Stimulated activated CD4-positive, alpha-beta T cell treated with anti-CD3 and anti-CD28 coated beads, TNF-alpha, amount 100 ng/mL, for 4 hours (primary cell): ENCODE measurements at places on chromosomes 16 and 17.

- DNase-seq, result no peak
These were observed 13.0 kb downstream of the ARL4D start for GRCh38 chr17:43411749-43412148.

DNA sequence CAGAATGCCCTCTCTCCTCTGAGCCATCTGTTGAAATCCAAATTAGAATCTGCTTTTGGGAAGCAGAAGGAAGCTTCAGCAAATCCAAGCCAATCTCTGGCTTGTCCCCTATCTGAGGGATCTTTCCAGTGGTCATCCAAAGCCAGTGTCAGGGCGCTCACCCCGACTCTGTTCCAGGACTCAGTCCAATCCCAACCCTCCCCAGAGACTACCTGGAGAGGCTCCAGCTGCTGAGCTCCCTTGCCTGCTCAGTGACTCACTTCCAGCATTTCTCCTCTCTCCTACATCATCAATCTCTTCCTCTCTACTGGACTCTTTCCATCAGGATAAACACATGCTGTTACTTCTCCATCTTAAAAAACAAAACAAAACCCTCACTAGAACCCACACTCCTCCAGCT, 2.4 kb downstream of the MATCAP1 start:
- no peak for DNase-seq

DNA sequence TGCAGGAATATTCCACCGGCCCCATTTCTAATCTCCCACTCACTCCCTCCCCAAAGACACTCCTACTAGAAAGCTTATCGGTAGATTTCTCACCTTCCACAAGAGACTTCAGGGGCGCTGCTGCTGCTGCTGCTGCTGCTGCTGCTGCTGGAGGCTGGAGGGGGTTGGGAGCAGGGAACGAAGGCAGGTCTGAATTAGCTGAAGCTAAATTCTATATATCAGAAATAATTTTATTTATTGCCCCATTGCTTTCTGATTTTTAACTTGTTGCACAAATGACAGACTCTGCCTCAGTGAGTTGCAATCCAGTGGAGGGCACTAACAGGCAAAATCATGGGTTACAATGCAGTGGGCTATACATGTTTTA, 25.8 kb upstream of the HLF start:
- no peak for DNase-seq

GRCh38 chr17:74201250-74201649, 2.2 kb upstream of the RPL38 start:
- DNase-seq, result no peak

- DNase-seq, result no peak
These were observed 9.2 kb downstream of the ASPSCR1 start for GRCh38 chr17:81986606-81987005.

- DNase-seq, result peak; percentile 76
These were observed at the start of gene IRF8 for GRCh38 chr16:85898521-85899442. IRF8 (plus strand) TSS chr16:85899162; CDS start chr16:85903016, 3,854 bp downstream.

DNA sequence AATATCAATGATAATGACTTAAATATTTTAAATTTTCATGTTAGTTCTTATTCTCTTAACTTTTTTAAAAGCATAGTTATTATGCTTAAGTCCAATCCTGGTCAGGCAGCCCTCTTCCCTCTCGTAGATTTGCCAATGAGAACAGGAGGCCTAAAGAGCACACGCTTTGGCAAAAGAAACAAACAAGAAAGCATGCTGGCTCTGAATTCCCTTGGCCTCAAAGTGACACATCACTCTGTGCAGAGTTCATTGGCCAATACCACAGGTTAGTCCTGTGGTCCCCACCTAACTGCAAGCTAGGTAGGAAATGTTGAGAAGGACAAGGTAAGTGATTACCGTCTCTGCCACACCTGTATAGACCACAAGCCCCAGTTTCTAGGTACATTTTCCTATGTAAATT, 61.5 kb downstream of the MYO1D start:
- DNase-seq, result no peak

GRCh38 chr17:43550754-43551153, 4.6 kb upstream of the ETV4 start:
- no peak for DNase-seq

DNA sequence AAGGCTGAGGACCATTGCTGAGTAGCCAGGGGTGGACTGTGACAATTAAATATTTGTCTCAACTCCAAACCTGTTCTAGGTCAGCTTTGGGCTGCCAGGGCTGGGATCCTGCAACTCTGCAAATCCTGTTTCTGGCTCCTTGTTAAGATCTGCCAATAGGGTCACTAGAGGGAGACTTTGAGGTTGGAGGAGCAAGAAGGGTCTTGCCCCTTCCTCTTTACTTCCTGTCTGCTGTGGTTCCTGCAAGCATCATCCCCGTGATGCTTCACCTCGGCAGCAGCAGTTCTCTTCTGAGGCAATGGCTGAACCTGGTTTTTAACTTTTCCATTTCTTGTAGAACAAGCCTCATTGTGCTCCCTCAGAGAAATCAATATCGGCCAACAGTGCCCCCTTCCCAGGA, 124.6 kb downstream of the IRX5 start:
- DNase-seq, result no peak

DNA sequence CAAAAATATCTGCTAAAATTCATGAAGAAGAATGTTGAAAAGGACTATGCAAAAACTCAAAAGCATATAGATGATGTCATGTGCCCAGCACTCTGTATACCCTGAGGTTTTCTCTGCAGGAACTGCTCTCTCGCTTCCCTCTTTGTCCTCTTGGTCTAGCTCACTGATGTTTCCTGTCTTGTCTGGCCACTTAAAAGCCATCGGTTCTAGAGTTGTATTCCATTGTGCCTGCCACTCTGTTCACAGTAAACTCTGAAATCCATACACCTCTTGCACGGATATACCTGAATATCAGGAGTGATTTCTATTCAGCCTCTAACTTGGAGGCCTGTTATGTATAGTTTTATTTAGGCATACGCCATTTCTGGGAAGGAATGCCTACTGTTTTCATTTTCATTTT, 101.0 kb upstream of the CNTNAP4 start:
- no peak for DNase-seq

DNA sequence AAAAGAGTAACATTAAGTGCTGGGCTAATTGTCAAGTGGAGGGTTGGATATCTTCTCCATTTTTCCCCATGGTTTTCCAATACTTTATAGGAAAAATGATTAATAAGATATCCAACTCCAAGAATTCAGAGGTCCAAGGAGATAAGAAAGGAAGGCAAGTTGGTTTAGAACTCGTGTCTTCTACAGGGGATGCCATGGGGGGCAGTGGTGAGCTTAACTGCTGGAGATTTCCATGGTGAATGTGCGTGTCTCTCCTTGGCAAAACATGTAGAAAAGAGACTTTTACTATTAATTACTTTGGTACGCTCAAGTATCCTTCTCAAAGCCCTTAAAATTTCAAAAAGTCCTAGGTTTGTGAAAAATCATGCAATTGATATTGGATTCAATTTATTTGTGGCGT, 982.9 kb upstream of the RBFOX1 start:
- DNase-seq, result no peak

- DNase-seq, result no peak
These were observed 594 bp downstream of the MAPK8IP3 start for GRCh38 chr16:1706386-1707192.

GRCh38 chr16:88355389-88356123, 27.2 kb upstream of the ZNF469 start:
- no peak for DNase-seq

DNA sequence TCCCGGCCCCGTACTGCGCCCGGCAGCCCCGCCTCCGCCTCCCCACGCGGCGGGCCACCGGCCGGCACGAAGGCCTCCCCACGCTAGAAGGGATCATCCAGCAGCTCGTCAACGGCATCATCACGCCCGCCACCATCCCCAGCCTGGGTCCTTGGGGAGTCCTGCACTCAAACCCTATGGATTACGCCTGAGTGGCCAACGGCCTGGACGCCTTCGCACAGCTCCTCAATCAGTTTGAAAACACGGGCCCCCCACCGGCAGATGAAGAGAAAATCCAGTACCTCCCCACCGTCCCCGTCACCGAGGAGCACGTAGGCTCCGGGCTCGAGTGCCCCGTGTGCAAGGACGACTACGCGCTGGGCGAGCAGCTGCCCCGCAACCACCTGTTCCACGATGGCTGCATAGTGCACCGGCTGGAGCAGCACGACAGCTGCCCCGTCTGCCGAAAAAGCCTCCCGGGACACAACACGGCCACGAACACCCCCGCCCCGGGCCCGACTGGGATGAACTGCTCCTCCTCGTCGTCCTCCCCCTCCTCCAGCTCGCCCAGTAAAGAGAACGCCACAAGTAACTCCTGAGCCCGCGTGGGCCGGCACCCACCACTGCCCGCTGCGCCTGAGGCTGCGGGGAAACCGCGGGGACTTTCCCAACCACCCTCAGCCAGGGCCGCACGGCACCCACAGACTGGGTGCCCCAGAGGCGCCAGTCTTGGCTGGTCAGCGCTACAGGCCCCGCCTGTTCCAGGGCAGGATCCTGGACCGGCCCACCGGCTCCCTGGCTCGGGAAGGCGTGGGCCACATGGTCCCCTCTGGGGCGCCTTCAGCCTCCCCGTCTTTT, 39.0 kb upstream of the AKAP1 start:
- DNase-seq, result peak; percentile 2

GRCh38 chr17:54339731-54340130, 517.0 kb downstream of the KIF2B start:
- DNase-seq, result no peak

- no peak for DNase-seq
These were observed 74.7 kb downstream of the CACNG1 start for GRCh38 chr17:67119102-67119501.

- no peak for DNase-seq
These were observed 91.6 kb downstream of the CCT6B start for GRCh38 chr17:34869641-34870040.

DNA sequence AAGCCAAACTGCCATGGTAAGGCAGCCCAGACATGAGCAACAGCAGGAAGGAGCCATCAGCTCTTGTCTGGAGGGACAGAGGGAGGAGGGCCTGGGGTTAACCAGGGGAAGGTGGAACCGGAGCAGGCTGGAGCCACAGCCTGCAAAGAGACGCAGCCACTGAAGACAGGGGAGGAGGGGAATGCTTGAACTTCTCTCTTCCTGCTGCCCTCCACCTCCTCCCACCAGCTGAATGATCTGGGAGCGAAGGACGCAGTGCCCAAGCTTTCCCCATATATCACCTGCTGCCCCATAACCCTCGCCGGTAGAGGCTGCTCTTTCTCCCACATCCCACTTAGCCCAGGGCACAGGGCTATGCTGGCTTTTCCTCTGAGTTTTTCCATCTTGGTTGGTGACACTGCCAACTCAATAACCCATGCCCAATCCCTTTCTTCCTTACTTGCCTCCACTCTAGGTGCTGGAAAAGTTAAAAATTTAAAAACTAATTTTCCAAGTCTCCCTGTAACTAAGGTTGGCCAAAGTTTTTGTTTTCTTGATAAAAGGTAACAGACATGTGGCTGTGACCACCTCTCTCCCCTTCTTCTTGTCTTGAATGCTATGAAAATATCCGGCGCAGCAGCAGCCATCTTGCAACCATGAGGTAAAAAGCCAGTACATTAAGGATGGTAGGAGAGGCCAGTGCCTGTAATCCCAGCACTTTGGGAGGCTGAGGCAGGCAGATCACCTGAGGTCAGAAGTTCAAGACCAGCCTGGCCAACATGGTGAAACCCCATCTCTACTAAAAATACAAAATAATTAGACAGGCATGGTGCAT, 21.8 kb upstream of the CACNG4 start:
- DNase-seq, result no peak

- DNase-seq, result no peak
These were observed 10.7 kb upstream of the GFAP start for GRCh38 chr17:44925731-44926697.

DNA sequence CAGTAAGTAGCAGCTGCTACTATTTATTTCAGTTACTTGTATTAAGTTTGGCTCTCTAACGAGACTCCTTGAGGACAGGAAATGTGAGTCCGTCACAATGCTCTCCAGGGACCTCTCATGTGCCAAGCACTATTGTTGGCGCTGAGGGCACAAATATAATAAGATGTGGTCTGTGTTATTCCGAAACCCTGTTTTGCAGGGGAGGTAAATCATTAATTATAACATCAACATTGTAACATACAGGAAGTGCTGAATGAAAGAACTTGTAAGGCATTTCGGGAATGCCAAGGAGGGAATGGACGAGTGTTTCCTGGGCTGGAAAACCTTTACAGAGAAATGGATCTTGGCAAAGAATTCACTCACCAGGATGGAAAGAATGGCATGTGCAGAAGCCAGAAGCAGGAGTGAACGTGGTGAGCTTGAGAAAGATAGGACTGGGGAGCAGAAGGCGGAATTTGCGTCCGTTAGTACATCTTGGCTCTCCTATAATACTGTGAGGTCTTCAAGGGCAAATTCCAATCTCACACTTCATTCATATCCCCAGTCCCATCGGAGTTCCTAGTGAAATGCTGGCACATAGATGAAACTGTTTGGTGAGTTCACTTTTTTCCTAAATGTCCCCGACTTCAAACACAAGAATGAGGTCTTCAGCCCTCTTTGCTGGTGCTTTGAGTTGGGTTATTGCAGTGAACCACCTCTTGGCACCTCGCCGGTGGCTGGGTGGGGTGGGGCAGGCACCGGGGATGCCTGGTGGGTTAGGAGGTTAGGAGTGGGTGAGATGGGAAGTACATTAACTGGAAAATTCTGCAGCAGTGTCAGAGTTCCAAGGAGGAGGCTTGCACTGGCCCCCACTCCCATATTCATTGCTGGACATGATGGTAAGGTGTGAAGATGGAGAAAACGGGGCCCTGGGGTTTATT, 11.5 kb downstream of the TAC4 start:
- DNase-seq, result no peak

- no peak for DNase-seq
These were observed 1.9 kb downstream of the GLIS2 start for GRCh38 chr16:4317532-4318450.

GRCh38 chr17:74822335-74822938, 37.2 kb downstream of the GRIN2C start:
- no peak for DNase-seq

DNA sequence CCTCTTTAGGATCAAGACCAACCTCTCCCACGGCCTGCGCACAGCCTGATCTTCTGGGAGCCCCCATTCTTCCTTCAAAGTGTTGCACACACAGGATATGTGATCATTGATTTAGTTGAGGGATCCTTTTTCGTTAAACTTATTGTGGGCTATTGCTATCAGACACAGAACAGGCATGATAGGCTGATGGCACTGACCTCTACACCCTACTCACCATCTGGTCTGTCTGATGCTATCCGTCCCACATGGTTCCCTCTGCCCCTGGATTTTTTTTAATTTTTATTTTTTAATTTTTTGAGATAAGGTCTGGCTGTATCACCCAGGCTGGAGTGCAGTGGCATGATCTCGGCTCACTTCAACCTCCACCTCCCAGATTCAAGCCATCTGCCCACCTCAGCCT, 19.2 kb upstream of the LITAF start:
- no peak for DNase-seq

- DNase-seq, result no peak
These were observed 16.0 kb downstream of the NUPR1 start for GRCh38 chr16:28522792-28523191.
